Effector memory CD4-positive, alpha-beta T cell (primary cell): ENCODE measurements at places on chromosomes 3 and 15.

- no peak overlapping the region for H3K4me3 ChIP-seq
- no peaks in the 10 kb centered on the region for H3K4me1 ChIP-seq
- no peak overlapping the region for H3K27ac ChIP-seq
- no peaks in the 10 kb centered on the region for H3K27me3 ChIP-seq
- no peak for DNase-seq
Observed at GRCh38 chr3:141366285-141367037, 1.8 kb upstream of the ZBTB38 start.

GRCh38 chr3:105473521-105474223, 107.0 kb downstream of the ALCAM start:
- no peaks in the 10 kb centered on the region for H3K36me3 ChIP-seq
- H3K27ac ChIP-seq: no peak overlapping the region
- no peaks in the 10 kb centered on the region for H3K27me3 ChIP-seq
- no peak for DNase-seq

GRCh38 chr15:34018021-34018645, 20.9 kb downstream of the AVEN start:
- H3K4me3 ChIP-seq: no peak overlapping the region
- H3K4me1 ChIP-seq: no peaks in the 10 kb centered on the region
- H3K36me3 ChIP-seq: no peaks in the 10 kb centered on the region
- peak; percentile 3 for DNase-seq
- H3K27me3 ChIP-seq: no peaks in the 10 kb centered on the region
- H3K27ac ChIP-seq: no peak overlapping the region

DNA sequence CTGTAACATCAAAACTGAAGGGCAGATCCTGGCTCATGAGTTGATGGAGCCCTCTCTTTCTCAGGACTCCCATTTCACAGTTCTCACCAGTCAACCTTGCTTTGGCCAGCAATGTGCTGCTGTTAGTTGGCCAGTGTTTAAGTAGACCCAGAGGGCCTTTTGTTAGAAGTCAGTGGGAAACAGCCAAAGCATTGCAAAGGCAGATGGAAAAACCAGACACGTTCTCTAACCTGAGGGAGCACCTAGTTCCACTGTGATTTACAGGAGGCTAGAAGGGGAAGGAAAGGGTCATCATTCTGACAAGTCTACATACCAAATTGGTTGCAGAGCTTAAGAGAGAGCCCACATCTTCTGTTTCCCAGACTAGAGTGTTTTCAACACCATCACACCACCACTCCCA, 196.4 kb downstream of the OPA1 start:
- no peaks in the 10 kb centered on the region for H3K4me1 ChIP-seq
- H3K27ac ChIP-seq: no peak overlapping the region
- no peak for DNase-seq
- no peaks in the 10 kb centered on the region for H3K36me3 ChIP-seq
- no peaks in the 10 kb centered on the region for H3K27me3 ChIP-seq

DNA sequence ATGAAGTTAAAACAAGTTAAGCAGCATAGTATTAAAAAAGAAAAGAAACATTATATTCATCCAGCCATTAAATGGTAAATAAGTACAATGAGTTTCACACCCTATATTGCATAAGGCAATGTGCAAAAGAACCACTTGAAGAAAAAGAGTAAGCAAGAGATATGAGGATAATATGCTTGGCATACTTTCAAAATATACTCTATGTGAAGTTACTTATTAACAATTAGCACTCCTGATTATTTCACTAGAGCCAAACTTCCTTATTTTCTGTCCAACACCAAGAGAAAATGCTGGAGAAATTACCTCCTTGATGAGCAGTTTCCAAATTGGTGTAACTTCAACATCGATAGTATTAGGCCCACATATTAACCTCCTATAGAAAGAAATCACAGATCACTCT, 63.7 kb downstream of the ATP13A4 start:
- H3K27me3 ChIP-seq: no peaks in the 10 kb centered on the region
- H3K27ac ChIP-seq: no peak overlapping the region
- no peaks in the 10 kb centered on the region for H3K36me3 ChIP-seq
- H3K4me1 ChIP-seq: no peaks in the 10 kb centered on the region

GRCh38 chr15:90650117-90650955, 66.8 kb upstream of the BLM start:
- DNase-seq: no peak
- no peaks in the 10 kb centered on the region for H3K27me3 ChIP-seq
- no peak overlapping the region for H3K27ac ChIP-seq
- peaks cover 17% of the 10 kb centered on the region for H3K4me1 ChIP-seq
- no peak overlapping the region for H3K4me3 ChIP-seq

DNA sequence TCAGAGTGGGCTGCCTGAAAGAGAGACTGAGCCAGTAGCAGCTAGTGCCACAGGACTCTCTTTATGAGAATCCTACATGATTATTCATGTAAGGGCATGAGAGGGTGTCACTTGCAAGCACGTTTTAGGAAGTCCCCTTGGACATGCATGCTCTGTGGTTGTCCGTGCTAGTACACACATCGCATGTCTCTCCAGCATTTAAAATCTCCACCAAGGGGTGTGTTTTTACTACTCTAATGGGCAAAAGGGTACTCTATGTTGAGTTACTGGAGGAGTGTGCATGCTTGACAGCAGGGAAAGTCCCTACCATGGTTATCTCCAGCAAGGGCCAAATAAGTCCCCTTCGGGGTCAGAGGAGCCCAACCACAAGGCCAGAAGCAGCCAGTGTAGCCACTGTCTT, 70.7 kb downstream of the DCLK3 start:
- no peak overlapping the region for H3K27ac ChIP-seq
- H3K36me3 ChIP-seq: no peaks in the 10 kb centered on the region
- no peaks in the 10 kb centered on the region for H3K27me3 ChIP-seq
- no peak for DNase-seq
- no peak overlapping the region for H3K4me3 ChIP-seq

- no peak overlapping the region for H3K4me3 ChIP-seq
- no peaks in the 10 kb centered on the region for H3K27me3 ChIP-seq
- no peaks in the 10 kb centered on the region for H3K4me1 ChIP-seq
- no peaks in the 10 kb centered on the region for H3K36me3 ChIP-seq
Observed at GRCh38 chr15:66154581-66154980, 99.0 kb downstream of the MEGF11 start.

DNA sequence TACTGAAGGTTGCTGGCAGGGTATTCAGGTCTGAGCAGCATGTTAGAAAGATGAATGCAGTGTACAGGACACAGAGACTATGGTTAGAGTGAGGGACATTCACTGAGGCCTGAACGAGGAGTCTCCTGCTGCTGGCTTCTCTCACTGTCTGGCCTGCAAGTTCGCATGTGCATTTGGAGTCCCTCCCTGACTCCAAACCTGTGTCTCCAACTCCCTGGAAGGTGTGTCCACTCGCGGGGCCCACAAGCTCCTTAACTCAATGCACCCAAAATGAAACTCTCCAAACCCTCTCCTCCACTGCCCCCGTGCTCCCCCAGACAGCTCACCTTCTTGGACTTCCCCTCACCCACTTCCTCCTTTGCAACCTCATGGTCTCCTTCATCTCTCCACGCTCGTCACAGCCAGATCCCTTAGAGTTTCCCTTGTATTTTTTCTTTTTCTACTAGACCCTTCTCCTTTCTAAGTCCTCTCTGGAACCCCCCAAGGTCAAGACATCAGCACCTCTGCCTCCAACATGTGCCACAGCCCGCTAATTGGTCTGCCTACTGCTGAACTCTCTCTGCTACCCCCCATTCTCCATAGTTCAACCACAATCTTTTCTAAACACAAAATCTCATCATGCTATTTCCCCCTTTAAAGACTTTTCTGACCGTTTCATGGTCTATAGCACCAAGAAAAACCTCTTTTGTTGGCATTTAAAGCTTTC, 58.3 kb downstream of the HES1 start:
- no peak overlapping the region for H3K4me3 ChIP-seq
- no peaks in the 10 kb centered on the region for H3K4me1 ChIP-seq
- no peak overlapping the region for H3K27ac ChIP-seq
- H3K27me3 ChIP-seq: no peaks in the 10 kb centered on the region

DNA sequence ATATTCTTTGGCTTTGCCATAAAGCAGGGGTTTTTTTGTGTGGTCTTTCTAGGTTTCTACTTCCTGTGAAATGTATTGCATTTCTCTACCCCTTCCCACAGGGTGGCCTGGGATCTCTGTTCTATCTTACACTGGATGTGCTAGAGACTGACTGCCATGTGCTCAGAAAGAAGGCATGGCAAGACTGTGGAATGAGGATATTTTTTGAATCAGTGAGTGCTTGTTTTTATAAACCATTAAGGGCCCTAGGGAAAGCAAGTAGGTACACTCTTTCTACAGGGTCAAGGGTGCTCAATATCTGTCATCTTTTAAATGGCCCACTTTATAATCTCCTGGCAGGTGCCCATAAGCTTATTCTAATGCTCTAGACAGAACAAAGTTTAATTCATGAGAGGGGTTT, 730 bp downstream of the FETUB start:
- H3K4me1 ChIP-seq: no peaks in the 10 kb centered on the region
- H3K36me3 ChIP-seq: no peaks in the 10 kb centered on the region
- no peaks in the 10 kb centered on the region for H3K27me3 ChIP-seq
- no peak overlapping the region for H3K27ac ChIP-seq
- H3K4me3 ChIP-seq: no peak overlapping the region

- no peak overlapping the region for H3K27ac ChIP-seq
- H3K36me3 ChIP-seq: no peaks in the 10 kb centered on the region
- no peak overlapping the region for H3K4me3 ChIP-seq
Observed at GRCh38 chr3:29226706-29227105, 54.2 kb upstream of the RBMS3 start.

GRCh38 chr3:56890448-56891091, 88.8 kb upstream of the ARHGEF3 start:
- H3K36me3 ChIP-seq: no peaks in the 10 kb centered on the region
- H3K4me3 ChIP-seq: no peak overlapping the region
- H3K4me1 ChIP-seq: peaks cover 57% of the 10 kb centered on the region

DNA sequence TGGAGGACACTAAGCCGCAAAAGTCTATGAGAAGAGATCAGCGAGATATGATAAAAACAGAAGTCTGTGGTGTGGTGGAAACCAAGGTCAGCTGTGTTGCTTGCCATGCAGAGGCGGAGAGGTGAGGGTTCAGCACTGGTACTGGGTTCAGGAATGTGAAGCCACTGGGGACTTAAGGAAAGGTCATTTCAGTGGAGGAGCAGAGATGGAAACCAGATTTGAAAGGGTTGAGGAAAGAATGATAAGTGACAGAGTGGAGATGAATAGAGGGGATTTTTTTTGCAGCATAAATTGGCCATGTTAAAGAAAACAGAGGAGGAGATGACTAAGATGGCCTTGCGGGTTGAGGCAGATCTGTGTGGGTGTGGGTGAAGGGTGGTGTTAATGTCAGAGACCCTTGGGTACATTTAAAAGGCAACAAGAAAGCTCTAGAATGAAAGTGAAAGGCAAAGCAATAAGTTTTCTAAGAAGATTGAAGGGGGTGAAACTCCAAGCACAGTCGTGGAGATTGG, 265.5 kb downstream of the ADAMTSL3 start:
- no peak overlapping the region for H3K27ac ChIP-seq
- DNase-seq: no peak
- no peaks in the 10 kb centered on the region for H3K4me1 ChIP-seq
- no peak overlapping the region for H3K4me3 ChIP-seq
- H3K27me3 ChIP-seq: no peaks in the 10 kb centered on the region

DNA sequence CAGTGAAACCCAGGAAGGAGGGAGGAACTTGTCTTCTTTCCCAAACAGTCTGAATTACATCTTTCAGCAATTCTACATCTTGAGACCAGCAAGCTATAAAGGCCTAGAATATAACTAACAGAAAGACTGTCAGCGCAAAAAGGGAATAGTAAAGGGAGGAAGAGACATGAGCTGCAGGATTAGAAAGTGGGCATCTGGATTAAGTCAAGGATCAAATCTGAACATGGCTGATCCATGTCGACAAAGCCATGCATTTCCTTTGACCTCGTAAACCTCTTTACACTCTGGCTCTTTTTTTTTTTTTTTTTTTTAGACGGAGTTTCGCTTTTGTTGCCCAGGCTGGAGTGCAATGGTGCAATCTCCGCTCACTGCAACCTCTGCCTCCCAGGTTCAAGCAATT, 35.4 kb upstream of the KCNMB3 start:
- no peak overlapping the region for H3K4me3 ChIP-seq
- H3K27ac ChIP-seq: no peak overlapping the region
- no peaks in the 10 kb centered on the region for H3K36me3 ChIP-seq

DNA sequence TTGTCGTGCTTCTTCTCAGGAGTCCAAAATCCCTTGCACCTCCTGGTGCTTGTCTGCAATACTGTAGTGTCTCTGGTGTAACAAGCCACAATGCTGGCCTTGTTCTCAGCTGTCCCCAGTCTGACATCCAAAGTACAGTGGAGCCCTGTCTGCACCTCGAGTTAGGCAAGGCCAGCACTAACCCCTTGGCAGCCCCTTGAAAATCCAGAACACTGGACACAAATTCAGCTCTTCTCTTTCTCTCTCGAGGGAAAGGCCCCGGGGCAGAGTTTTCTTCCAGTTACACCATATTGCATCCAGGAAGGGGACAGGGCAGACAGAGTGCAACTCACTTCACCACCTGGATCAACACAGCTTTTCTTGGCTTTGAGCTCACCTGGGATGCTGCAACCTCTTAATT, 91.3 kb upstream of the ATP10A start:
- no peaks in the 10 kb centered on the region for H3K27me3 ChIP-seq
- DNase-seq: no peak
- no peak overlapping the region for H3K4me3 ChIP-seq
- no peak overlapping the region for H3K27ac ChIP-seq
- no peaks in the 10 kb centered on the region for H3K4me1 ChIP-seq
- no peaks in the 10 kb centered on the region for H3K36me3 ChIP-seq

- no peak overlapping the region for H3K4me3 ChIP-seq
- H3K4me1 ChIP-seq: no peaks in the 10 kb centered on the region
- no peaks in the 10 kb centered on the region for H3K36me3 ChIP-seq
- H3K27me3 ChIP-seq: peaks cover 3% of the 10 kb centered on the region
Observed at GRCh38 chr3:100506355-100506754, 13.9 kb downstream of the TMEM45A start.

GRCh38 chr15:29849218-29849617, 26.9 kb upstream of the TJP1 start:
- H3K27me3 ChIP-seq: no peaks in the 10 kb centered on the region
- H3K4me1 ChIP-seq: no peaks in the 10 kb centered on the region
- H3K4me3 ChIP-seq: no peak overlapping the region
- no peak overlapping the region for H3K27ac ChIP-seq
